Activated T-cell treated with anti-CD3 and anti-CD28 coated beads, Interleukin-2, amount 50 U/mL, for 72 hours (primary cell): ENCODE measurements at places on chromosomes 1 and 21. TPM values are rescaled to one million over a fixed set of nuclear protein-coding genes. Genes with fewer than 3 reads are reported as not detected.
A peak's percentile ranks its signal among the peaks of the same experiment; 100 is the strongest.

GRCh38 chr1:26583646-26584485 is 54.3 kb downstream of the RPS6KA1 start:
- H3K36me3 ChIP-seq: no peaks in the 10 kb centered on the region
- H3K27me3 ChIP-seq: no peaks in the 10 kb centered on the region
- peaks cover 56% of the 10 kb centered on the region for H3K4me1 ChIP-seq
- DNase-seq: peak; percentile 65

- H3K4me3 ChIP-seq: no peak overlapping the region
- H3K36me3 ChIP-seq: peaks cover 2% of the 10 kb centered on the region
- no peak overlapping the region for H3K27ac ChIP-seq
- DNase-seq: no peak
- H3K4me1 ChIP-seq: no peaks in the 10 kb centered on the region
Measured at GRCh38 chr1:178055779-178056471, 38.0 kb upstream of the RASAL2 start.

Gene AGRN
- total RNA-seq: 112 TPM

Gene SZRD1
- 145 TPM for total RNA-seq

Gene IGSF3
- 4.9 TPM for total RNA-seq

Gene AMPD1
- total RNA-seq: not detected

DNA sequence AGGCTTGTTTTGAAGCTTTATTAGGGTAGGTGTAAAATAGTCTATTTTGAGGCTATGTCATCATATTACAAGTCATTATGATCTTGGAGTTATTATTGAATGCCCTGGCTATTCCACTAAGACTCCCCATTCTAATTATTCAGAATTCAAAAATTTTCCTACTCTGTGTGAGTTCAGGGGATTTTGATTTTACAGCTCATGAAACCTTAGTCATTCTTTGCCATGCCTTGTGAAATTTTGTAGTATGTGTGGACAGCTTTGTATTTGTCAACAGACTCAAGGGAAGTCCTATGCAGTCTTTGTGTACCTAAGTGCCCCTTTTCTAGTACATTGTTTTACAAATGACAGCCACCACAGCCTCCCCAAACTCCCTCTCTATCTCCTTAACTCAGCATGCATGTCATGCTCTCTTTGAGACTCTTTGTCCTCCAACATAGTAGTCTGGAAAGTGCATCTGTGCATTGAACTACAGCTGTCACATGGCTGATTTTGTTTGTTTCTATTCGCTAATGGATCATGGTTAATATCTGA is 28.0 kb downstream of the CD1D start:
- DNase-seq: no peak
- no peak overlapping the region for H3K4me3 ChIP-seq
- H3K4me1 ChIP-seq: peaks cover 8% of the 10 kb centered on the region
- H3K27me3 ChIP-seq: peaks cover 38% of the 10 kb centered on the region

- no peak overlapping the region for H3K27ac ChIP-seq
- H3K27me3 ChIP-seq: peaks cover under 1% of the 10 kb centered on the region
- no peaks in the 10 kb centered on the region for H3K36me3 ChIP-seq
- no peak for DNase-seq
- no peaks in the 10 kb centered on the region for H3K4me1 ChIP-seq
- H3K4me3 ChIP-seq: no peak overlapping the region
Measured at GRCh38 chr1:185914089-185914488, 179.9 kb downstream of the HMCN1 start.

- no peak overlapping the region for H3K4me3 ChIP-seq
- no peaks in the 10 kb centered on the region for H3K36me3 ChIP-seq
- no peak for DNase-seq
Measured at GRCh38 chr1:26956321-26956720, 3.9 kb downstream of the KDF1 start.

Gene OR2L2
- 0.12 TPM for total RNA-seq

DNA sequence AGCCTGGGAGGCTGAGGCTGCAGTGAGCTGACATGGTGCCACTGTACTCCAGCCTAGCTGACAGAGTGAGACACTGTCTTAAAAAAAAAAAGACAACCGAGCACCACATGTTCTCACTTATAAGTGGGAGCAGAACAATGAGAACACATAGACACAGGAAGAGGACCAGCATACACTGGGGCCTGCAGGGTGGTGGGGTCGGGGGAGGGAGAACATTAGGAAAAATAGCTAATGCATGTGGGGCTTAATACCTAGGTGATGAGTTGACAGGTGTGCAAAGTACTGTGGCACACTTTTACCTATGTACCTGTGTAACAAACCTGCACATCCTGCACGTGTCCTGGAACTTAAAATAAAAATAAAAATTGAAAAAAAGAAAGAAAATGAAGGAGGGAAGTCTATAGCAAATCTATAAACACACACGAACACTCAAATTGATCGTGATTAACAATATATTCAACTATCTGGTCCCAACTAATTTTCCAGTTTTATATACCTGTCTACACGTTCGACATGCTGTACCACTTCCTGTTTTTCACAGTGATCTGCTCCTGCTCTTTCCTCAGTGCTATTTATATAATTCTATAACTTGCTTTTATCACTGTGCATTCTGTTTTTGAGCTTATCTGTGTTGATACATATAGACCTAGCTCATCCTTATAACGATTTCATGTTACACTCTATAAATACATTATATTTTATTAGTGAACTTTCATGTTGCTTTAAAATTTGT is 27.2 kb downstream of the AK5 start:
- peak overlapping the region; percentile 72 for H3K4me3 ChIP-seq
- H3K4me1 ChIP-seq: peaks cover 58% of the 10 kb centered on the region
- peak overlapping the region; percentile 83 for H3K27ac ChIP-seq
- no peaks in the 10 kb centered on the region for H3K36me3 ChIP-seq
- DNase-seq: no peak

Gene KCND3
- not detected for total RNA-seq

GRCh38 chr1:221440658-221441057 is 301.2 kb downstream of the DUSP10 start:
- peaks cover 22% of the 10 kb centered on the region for H3K27me3 ChIP-seq
- peak overlapping the region; percentile 48 for H3K27ac ChIP-seq
- peaks cover 2% of the 10 kb centered on the region for H3K36me3 ChIP-seq
- H3K4me1 ChIP-seq: peaks cover 32% of the 10 kb centered on the region
- H3K4me3 ChIP-seq: no peak overlapping the region
- no peak for DNase-seq

DNA sequence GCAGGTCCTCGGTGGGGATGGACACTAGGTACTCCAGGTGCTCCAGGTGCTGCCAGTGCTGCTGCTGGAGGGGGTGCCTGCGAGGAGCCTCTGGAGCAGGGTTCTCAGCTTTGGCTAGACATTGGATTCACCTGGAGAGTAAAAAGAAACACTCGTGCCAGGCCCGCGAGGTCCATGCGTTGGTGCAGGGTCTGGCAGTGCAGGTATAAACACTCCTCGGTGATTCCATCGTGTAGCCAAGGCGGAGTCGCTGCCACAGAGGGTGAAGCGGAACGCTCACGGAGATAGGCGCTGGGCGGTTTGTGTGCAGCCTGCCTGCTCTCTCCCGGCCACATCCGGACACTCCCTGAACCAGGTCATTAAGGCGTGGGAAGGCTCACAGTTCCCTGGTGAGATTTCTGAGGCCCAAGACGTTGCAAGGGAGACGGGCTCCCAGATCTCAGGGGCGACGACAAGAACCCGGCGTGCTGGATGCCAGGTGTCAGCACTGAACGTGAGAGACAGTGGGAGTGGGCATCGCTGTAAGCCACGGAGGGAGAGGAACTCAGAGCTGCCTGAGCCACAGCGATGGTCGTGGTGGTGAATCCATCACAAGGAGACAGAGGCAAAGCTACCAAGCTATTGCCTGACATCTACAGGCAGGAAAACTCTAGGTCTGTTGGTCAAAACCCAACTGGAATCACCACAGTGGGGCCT is 17.2 kb upstream of the SUMO3 start:
- H3K27me3 ChIP-seq: no peaks in the 10 kb centered on the region
- peaks cover 10% of the 10 kb centered on the region for H3K4me1 ChIP-seq
- no peak overlapping the region for H3K4me3 ChIP-seq
- H3K27ac ChIP-seq: no peak overlapping the region
- no peak for DNase-seq

- no peaks in the 10 kb centered on the region for H3K4me1 ChIP-seq
- DNase-seq: no peak
- no peak overlapping the region for H3K27ac ChIP-seq
- H3K36me3 ChIP-seq: no peaks in the 10 kb centered on the region
- H3K4me3 ChIP-seq: no peak overlapping the region
Measured at GRCh38 chr1:81920245-81920740, 119.6 kb downstream of the ADGRL2 start.

- H3K4me1 ChIP-seq: no peaks in the 10 kb centered on the region
- H3K27ac ChIP-seq: no peak overlapping the region
- H3K27me3 ChIP-seq: no peaks in the 10 kb centered on the region
- no peak overlapping the region for H3K4me3 ChIP-seq
Measured at GRCh38 chr21:42841156-42841915, 38.0 kb downstream of the WDR4 start.

DNA sequence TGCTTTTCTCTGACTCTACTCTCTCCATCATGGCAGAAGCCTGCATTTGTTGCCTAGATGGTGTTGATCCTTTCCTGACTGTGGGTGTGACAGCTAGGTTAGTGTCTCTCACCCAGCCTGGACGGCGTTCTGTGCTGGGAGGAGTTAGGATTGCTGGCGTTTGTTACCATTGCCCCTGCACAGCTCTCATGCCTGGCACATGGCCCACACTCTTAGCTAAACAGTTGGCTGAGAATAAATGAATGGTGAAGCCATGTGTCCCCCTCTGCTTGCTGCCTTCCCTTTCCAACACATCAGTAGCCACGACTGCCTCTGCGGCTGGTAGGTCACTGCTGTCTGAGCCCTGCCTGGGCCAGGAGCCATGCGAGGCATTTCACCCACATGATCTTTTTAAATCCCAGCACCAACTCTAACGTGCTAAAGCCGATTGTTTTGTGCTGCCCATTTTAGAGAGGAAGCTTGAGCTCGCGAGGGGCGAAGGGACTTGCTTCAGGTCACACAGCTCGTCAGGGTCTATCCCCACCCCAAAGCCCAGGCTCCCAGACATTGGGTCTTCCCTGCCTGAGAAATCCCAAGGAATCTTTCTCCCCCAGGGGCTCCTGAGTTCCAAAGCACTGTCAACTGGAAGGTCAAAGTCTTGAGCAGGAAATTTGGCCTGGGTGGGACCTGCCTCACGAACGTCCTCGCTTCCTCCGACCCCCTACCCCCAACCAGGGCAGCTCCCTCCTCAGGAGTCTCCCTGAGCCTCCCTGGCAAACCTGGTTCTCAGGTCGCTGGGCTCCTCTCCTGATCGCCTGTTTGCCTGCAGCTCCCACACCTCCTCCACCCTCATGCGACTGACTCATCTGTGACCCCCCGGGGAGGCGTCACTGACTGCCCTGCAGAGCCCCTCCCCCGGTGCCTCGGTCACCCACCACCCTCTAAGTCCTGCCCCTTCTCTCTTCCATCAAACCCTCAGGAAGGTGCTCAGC is 271.7 kb upstream of the C1orf174 start:
- no peak for DNase-seq
- H3K4me1 ChIP-seq: no peaks in the 10 kb centered on the region

DNA sequence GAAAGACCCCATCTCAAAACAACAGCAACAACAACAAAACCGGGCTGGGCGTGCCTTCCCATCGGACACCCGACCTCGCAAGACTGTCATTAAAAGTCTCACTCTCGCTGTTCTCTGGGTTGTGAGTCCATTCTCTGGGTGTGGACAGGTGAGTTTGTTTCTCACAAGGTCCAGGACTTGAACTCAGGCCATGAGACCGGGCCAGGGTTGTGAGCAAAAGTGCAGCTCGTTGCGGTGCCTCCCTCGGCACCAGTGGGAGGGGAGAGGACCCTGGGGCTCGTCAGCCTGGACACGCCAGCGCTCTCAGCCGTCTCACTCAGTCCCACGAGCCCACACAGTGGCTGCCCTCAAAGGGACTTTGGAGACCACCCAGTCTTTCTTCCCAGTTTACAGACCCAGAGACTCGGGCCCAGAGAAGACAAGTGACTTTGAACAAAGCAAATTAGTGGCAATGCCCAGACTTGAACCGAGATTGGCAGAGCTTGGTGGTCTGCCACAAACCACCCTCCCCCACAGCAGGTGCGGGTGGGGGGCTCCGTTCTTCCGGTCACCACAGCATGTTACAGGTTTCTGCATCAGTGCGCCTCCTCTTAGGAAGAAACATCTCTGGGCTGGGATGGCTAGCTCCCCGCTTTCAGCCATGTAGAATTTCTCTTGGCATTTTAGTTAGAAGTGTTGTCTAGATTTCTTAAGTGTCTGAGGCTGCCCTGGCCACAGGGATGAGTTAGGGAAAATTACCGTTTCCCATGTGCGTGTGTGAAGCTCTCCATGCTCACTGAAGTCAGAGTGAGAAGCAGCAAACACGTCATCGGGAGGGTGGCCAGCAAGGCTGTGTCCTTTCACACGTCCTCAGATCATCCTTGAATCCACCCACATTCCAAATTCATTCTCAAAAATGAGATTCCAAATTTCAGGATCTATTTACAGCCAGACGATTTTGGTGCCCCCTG is 28.3 kb downstream of the LRRC3 start:
- H3K27ac ChIP-seq: no peak overlapping the region
- no peak overlapping the region for H3K4me3 ChIP-seq
- no peaks in the 10 kb centered on the region for H3K27me3 ChIP-seq
- H3K4me1 ChIP-seq: peaks cover 4% of the 10 kb centered on the region
- no peaks in the 10 kb centered on the region for H3K36me3 ChIP-seq
- DNase-seq: no peak

- H3K27me3 ChIP-seq: no peaks in the 10 kb centered on the region
- no peak overlapping the region for H3K27ac ChIP-seq
- H3K36me3 ChIP-seq: peaks cover 2% of the 10 kb centered on the region
- peaks cover 23% of the 10 kb centered on the region for H3K4me1 ChIP-seq
- DNase-seq: no peak
Measured at GRCh38 chr21:33189824-33190223, 39.9 kb upstream of the IFNAR2 start.

Gene TRMT13
- 19.9 TPM for total RNA-seq

GRCh38 chr1:187313115-187313514 is 484.4 kb downstream of the PLA2G4A start:
- no peaks in the 10 kb centered on the region for H3K27me3 ChIP-seq
- no peak overlapping the region for H3K4me3 ChIP-seq
- H3K4me1 ChIP-seq: no peaks in the 10 kb centered on the region
- DNase-seq: no peak
- no peak overlapping the region for H3K27ac ChIP-seq

- no peaks in the 10 kb centered on the region for H3K27me3 ChIP-seq
- H3K4me1 ChIP-seq: peaks cover 53% of the 10 kb centered on the region
- no peak for DNase-seq
- peaks cover 8% of the 10 kb centered on the region for H3K36me3 ChIP-seq
- peak overlapping the region; percentile 90 for H3K4me3 ChIP-seq
- no peak overlapping the region for H3K27ac ChIP-seq
Measured at GRCh38 chr21:46459024-46459355, 299 bp downstream of the DIP2A start.

Gene HENMT1
- 21.1 TPM for total RNA-seq

DNA sequence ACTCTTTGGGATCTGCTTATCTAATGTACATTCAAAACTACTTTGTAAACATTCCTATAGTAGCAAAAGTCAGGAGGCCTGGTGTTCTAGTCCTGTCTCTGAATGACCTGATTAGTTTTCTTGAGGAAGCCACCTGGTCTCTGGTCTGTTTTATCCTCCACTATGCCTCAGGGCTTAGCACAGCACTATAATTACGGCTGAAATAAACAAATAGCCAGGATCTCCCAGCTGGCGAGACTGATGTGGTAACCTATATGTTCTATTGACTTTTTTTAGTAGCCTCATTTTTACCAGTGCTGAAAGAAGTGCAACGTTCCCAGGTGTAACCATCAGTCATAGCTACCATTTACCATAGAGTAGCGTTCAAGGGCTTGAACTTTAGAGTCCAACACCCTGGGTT is 24.2 kb upstream of the RPL11 start:
- H3K36me3 ChIP-seq: no peaks in the 10 kb centered on the region
- no peak overlapping the region for H3K4me3 ChIP-seq
- DNase-seq: no peak
- H3K27ac ChIP-seq: no peak overlapping the region

Gene TIE1
- total RNA-seq: 0.65 TPM
